ENCODE measurements at places on chromosomes 12 and 14. TPM values are rescaled to one million over a fixed set of nuclear protein-coding genes. Genes with fewer than 3 reads are reported as not detected.
A peak's percentile ranks its signal among the peaks of the same experiment; 100 is the strongest.

The PRIM1 gene
- total RNA-seq = 4.6 TPM

The PPP4R4 gene
- 0.93 TPM for total RNA-seq

The IL31 gene
- total RNA-seq = not detected

The MGAT4C gene
- 1.0 TPM for total RNA-seq

The TCL1A gene
- total RNA-seq = not detected

The SMIM41 gene
- total RNA-seq = not detected

The DACT1 gene
- 43.6 TPM for total RNA-seq

The MAX gene
- 98.0 TPM for total RNA-seq

DNA sequence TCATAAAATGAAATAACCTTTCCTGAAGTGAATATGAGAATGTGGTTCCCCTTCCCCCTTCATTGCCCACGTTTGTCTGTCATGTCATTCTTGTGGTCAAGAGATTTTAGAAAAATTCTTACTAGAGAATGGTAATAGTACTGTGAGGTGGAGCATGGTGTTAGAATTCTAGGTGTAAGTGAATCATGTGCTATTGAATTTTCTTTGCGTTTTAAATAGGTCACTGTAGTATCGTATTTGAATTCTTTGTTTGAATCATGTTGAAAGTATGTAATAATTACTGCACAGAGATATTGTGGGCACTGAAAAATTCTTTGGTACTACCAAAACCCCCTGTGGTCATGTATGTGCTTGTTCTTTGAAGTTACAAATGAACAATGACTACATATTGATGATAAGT is 49.9 kb downstream of the FUT8 start:
- DNase-seq = no peak

DNA sequence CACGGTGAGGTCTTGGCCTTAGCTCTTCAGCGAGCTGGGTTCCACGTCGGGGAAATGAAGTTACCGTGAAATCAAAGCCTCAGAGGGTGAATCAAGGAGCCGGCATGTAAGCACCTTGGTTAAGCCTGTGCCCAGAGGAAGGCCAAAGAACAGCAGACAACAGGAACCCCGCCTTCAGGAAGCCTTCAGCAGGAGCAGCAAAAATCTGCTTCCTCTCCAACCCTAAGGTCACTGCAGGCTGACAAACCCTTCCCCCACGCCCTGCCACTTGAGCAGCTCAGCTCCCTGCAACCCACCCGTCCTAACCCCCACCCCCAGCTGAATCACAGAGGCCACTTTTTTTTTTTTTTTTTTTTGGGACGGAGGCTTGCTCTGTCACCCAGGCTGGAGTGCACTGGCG is 72.9 kb upstream of the LTA4H start:
- DNase-seq = no peak

DNA sequence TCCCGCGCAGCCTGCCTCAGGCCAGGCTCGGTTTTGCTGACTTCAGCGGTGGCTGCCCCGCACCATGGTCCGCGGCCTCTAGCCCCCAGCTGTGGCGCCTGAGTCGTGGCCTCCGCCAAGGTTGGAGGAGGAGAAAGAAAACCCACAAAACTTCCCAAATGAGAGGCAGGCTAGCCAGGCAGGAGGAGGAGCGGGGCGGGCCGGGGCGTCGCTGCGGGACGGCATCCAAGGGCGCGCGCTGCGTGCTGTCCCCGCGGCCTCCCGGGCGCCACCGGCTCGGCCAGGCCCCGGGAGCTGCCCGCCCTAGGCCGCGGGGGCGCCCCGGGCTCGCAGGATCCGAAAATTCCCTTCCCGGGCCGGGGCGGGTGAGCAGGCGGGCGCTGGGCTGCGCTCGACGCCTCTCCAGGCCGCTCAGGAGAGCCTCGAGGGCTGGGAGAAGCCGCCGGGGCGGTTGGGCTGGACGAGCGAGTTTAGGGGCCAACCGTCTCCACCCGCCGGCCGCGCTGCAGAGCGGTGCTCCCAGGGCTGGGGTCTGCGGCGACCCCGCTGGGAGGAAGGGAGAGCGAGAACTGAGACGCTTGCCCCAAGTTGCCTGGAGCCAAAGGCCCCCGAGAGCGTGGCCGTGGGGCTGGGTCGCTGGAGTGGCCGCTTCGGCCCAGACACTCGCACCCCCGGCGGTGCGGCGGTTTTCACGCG is at the start of gene EFS:
EFS (minus strand) TSS at position 137 of the 696 bp plus-strand sequence. CDS start 147 bp downstream, outside the sequence.
- peak; percentile 85 for DNase-seq

DNA sequence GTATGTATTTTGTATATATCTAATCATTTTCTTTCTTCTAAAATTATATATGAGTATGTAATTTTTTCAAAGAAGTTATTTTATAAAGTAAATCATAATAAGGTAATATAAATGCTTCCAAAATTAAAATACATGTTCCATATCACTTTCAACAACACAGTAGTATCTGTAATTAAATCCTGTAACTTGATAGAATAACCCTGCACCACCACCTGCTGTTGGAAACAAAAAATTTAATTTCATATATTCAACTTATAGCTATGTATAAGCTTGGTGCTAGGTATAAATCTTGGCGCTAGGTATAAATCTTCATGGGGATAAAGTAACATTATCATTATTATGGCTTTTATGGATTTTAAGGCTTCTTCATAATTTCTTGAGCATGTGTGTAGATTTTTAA is 149.7 kb upstream of the DCN start:
- no peak for DNase-seq

DNA sequence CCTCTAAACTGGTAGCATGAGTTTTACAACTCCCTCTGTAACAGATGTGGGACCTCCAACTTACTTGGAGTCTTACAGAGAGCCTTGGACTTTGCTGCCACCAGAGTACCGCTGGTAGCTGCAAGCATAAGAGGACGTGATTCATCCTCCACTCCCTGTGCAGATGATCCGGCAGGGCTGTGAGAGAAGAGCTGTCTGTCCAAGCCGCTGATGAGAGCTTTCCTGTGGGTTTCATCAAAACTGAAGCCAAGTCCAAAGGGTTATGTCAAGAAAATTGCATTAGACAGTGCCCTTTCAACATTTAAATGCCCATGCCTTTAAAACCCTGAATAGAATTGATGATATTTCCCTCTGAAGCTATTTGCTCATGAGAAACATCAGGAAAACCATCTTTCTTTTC is 85.8 kb downstream of the LLPH start:
- DNase-seq = no peak

- no peak for DNase-seq
These were observed 104.7 kb downstream of the ZNF664 start for GRCh38 chr12:124077701-124078100.

GRCh38 chr12:109617491-109617890 is 43.9 kb downstream of the MVK start:
- DNase-seq = no peak

DNA sequence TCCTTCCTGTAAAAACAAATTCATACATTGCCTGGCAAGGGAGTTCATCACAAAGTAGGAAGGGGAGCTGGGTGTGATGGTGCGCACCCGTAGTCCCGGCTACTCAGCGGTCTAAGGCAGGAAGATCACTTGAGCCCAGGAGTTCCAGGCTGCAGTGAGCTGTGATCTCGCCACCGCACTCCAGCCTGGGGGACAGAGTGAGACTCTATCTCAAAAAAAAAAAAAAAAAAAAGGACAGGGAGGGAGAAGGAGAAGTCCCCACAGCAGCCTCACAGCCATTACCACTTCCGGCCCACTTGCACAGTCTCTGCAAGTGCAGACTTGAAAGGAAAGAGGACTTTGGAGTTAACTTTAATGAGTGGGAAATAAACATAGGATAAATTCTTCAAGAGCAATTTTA is 121.0 kb downstream of the FBXL14 start:
- peak; percentile 70 for DNase-seq

- DNase-seq = no peak
These were observed 267.6 kb downstream of the GRIN2B start for GRCh38 chr12:13713556-13714410.

DNA sequence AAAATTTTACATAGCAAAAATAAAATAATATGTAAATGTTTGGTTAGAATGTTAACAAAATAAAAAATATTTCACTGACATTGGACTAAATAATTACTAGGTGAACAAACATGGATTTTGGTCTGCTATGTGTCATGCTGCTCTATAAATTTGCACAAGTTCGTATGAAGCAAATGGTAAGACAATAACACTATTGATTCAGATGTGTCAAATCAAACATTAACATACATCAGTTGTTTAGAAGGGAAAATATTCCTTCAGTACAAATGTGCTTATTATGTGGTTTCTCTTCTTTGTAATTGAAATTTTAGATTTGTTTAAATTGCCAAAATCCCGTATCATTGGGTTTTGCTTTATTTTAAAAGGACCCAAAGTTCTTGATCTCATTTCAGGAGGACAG is 46.9 kb downstream of the PAWR start:
- DNase-seq = no peak

GRCh38 chr12:119182701-119183493 is 4.2 kb downstream of the HSPB8 start:
- DNase-seq = no peak

DNA sequence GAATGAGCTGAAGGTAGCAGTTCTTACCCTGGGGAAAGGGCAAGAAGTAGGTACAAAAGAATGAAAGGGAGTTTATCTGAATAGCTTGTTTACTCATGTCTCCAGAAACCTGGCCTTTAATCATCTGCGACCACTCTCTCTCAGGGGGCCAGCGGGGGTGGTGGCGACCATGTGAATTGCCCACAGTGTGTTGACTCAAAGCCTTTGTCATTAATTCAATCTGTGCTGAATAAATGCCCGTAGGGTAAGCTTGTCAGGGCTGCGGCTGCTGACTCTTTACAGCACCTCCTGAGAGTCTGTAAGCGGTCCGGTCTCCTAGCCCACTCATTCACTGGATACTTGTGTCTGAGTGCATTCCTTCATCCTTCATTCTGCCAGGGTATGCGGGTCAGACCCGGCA is 874.4 kb downstream of the SLC6A15 start:
- peak; percentile 42 for DNase-seq
